ENCODE measurements at places on chromosomes 16 and 17. TPM values are rescaled to one million over a fixed set of nuclear protein-coding genes. Genes with fewer than 3 reads are reported as not detected.

EPN3 gene
- total RNA-seq: 0.19 TPM

TEX19 gene
- 0.39 TPM for total RNA-seq

TMED6 gene
- total RNA-seq: not detected

MAF gene
- 0.33 TPM for total RNA-seq

EMP2 gene
- total RNA-seq: 38.4 TPM

KRTAP9-4 gene
- not detected for total RNA-seq

CCL3 gene
- not detected for total RNA-seq

RFWD3 gene
- 42.5 TPM for total RNA-seq

APOBR gene
- not detected for total RNA-seq

C1QTNF8 gene
- not detected for total RNA-seq

All from A549 treated with Mapracorat at 1 μM for 4 hours (cell line).